ENCODE measurements at places on chromosomes 11 and 22.

- no peak for DNase-seq
These were observed 13.1 kb downstream of the TBCEL start for GRCh38 chr11:121037016-121037415.

DNA sequence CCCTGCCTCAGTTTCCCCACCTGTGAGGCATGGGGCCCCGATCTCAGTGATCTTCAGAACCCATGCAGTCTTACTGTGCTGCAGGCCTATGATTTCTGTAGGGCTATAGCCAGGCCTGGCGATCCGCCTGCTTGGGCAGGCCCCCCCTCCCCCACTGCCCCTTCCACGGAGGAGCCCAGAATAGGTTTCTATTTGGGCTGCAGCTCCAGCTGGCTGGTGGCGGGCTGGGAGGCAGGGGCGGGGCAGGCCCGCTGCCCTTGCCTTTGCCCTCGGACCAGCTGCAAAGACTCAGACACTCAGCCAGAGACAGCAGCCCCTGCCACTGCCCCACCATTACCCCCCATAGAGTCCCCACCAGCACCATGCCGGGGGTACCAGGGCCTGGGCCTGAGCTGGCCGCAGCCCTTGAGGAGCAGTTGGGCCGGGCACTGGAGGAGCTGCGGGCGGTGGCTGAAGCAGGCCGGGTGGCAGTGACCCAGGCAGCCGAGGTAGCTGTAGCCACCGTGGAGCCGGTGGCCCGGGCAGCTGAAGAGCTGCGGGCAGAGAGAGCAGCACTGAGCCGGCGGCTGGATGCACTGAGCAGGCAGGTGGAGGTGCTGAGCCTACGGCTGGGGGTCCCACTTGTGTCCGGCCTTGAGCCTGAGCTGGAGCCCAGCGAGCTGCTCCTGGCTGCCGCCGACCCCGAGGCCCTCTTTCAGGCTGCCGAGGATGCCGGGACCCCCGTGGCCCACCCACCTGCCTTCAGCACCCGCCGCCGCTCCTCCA lies 12.2 kb downstream of the SMTN start:
- DNase-seq: no peak

DNA sequence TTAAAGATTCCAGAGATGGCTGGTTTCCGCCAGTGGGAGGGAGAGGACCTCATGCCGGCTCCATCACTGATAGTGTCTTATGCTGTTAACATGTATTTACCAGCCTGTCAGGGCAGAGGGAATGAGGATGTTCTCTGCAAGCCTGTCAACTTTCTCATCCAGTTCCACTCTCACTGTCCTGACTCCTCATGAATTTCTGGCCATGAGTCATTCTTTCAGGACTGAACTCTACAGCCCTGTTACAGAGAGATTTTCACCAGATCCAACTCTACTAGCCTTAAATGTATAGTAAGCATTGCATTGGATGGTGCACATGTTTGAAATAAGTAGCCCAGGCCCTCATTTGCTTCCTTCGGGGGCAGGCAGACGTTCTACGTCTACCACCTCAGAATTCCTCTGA lies 387.7 kb downstream of the TMEM135 start:
- no peak for DNase-seq

DNA sequence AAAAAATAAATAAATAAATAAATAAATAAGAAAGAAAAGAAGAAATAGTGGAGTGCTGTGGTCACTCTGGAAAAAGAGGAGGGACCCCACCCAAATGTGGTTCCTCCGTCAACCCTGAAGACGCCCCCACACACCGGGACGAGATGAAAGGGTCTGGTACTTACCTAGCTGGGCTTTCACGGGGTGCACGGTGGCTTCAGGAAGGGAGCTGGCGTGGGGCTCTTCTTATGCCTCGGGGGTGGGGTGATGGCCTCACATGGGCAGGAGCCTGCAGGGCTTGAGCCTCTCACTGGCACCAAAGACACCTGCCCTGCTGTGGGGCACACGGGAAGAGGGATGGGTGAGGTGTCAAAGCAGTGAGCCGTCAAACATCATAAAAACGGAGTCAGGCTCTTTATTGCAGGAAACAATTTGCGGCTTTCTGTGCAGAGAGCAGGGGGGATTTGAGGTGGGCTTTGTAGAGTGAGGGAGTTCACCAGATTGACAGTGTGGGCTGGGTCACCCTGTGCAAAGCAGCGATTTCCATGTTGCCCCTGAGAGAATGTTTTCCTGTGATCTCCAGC lies 28.0 kb upstream of the KRTAP5-6 start:
- no peak for DNase-seq

- DNase-seq: no peak
These were observed 81.4 kb downstream of the SNX19 start for GRCh38 chr11:130834886-130835285.

DNA sequence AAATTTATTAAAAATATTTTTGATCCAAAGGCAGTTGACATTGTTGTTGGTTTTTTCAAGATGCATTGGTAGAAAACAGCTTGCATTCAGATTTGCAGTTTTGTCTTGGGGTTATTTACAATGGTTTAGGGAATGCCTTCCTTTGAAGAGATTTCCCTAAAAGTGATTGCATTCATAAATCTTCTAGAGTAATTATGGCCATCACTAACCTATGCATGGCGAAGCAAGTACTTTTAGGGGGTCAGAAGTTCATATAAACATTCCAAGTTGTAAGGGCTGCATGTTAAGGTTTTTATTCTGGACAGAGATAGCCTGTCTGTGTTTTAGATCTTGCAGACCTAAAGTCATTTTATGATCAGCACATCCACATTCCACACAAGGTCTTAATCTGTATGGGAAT lies 53.5 kb downstream of the PPFIBP2 start:
- no peak for DNase-seq
